Urothelium cell line (cell line): ENCODE measurements at places on chromosomes 6 and 20.

- DNase-seq, result no peak
Measured at GRCh38 chr6:136751522-136751956, 40.7 kb downstream of the MAP3K5 start.

GRCh38 chr6:135703621-135704020 is 147.9 kb upstream of the PDE7B start:
- no peak for DNase-seq

- DNase-seq, result no peak
Measured at GRCh38 chr6:11298651-11299420, 66.4 kb upstream of the NEDD9 start.

DNA sequence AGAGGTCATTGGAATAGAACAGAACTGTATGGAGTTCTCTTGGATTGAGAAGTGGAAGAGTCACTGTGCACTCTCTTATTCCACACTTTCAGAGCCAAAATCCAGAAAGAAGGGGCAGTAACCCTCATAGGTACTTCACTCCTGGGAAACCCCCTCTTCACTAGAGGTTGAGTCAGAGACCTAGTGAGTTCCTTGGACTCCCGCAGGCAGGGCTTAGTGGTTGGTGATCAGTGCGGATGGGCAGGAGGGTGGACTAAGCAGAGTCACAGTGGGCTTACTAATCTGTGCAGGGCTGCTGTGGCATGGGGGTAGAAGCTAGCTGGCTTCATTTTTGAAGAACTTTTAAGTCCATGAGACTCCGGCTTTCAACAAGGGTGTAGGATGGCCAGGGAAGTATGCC is 95.0 kb upstream of the MLN start:
- DNase-seq, result no peak

DNA sequence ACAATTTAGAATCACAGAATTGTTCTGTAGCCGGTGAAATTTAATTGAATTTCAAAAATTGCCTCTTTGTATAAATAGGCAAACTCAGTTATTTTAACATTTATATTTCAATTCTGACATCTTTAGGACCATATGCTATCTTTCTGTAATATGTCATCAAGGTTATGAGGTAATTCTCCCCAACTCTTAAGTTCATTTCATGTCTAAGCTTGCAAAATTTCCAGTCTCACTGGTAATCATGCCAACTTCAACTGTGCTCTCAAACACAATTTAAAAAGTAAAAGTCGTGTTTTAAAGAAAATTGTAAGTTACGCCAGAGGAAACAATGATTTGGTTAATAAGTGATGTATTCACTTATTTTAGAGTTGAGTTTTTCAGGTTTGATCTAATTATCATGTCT is 1.4 kb downstream of the NCOA7 start:
- DNase-seq, result no peak

GRCh38 chr6:44983467-44984365 is 344.4 kb upstream of the RUNX2 start:
- no peak for DNase-seq

DNA sequence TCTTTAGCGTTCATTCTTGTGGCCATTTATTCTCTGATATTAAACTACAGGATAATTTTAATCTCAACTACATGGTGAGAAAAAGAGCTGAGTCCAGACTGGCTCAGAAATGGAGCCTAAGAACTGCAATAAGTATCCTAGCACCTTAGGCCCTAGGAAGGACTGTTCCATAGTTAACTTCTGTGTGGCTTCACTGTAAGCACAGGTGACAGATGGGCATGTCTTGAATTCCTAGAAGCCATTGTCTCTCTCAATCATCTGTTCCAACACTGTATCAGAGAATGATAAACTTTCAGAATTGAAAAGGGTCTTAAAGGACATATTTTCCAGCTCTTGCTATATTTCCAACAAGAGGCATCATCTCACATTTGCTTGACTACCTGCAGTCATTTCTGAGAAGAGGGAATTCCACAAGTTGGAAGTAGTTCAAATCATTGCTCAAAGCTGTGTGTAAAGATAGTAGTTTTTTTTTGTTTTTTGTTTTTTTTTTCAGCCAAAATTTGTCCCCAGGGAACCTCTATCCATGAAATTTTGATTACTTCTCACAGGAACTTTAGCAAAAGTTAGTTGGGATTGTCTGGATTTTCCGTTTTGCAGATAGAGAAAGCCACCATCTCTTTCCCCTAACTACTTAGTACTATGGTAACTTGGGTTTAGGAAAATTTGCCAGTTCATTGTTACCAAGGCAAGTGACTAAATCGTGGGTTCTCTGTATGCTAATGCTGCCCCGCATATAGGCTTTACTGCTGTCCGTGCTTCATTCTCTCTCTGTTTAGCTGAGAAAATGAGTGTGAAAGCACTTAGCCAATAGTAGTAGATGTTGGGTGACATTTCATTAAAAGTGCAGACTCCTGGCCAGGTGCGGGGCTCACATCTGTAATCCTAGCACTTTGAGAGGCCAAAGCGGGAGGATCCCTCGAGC is 47.2 kb downstream of the KCNS1 start:
- no peak for DNase-seq
